ENCODE measurements at places on chromosomes 1 and 21.
A peak's percentile ranks its signal among the peaks of the same experiment; 100 is the strongest.

GRCh38 chr1:70993798-70994197 is 53.8 kb downstream of the PTGER3 start:
- no peak for DNase-seq

DNA sequence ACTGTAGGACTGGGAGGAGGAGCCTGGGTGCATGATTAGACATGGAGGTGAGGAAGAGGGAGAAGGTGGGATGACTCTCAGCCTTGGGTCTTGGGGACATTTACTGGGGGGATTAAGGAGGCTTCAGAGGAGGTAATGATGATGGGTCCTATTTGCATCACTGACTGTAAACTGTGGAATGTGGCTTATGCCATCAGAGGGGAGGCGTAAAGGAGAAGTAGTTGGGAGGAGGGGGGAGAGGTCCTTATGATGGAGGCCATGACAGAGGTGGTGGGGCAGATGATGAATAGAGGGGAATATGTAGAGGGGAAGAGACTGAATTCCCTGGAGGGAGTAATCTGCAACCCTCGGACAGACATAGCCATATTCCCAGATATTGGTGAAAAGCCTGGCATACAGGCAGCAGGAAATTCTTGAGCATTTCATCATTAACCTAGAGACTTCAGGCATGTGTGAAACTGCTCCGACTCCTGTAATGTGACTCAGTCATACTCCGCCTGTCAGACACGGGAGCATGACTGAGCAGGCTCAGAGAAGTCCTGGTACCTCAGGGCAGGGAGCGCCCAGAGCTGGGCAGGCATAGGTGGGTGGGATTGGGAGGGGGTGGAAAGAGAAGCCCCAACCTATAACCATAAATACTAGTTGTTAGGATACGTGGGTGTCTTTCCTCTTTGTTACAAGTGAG is 8.0 kb upstream of the LCE5A start:
- no peak for DNase-seq

DNA sequence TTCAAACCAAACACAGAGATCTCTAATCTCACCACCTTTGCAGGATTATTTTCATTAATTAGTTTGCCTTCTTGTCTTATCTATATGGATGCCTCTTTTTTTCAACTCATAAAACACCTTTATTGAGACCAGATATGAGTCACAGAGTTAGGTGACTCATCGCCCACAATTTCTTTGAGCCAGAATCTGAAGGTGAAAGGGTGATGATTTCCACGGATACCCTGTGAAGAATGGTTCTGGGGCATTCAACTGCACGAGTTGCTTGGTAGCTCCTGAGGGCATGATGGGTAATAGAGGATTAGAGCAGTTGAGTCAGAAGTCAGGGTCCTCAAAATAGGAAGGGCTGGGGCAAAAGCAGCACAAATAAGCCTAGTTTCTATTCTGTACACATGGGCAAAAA is 128.2 kb downstream of the TBX19 start:
- no peak for DNase-seq

DNA sequence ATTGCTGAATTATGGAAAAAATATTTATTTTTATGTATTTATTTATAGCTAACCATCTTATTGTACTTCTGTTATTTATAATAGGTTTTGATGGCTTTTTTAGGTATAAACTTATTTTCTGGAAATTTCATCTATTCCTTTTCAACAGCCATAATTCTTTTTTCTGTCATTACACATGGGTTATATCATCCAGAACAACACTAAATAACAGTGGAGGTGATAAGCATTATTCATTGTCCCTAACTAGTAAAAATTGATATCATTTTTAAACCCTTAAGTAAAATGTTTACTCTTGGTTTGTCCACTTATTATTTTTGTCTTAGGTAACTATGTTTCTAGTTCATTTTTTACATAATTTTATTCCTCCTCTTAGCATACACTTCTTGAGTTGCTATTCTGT is 309.1 kb downstream of the USH2A start:
- no peak for DNase-seq

DNA sequence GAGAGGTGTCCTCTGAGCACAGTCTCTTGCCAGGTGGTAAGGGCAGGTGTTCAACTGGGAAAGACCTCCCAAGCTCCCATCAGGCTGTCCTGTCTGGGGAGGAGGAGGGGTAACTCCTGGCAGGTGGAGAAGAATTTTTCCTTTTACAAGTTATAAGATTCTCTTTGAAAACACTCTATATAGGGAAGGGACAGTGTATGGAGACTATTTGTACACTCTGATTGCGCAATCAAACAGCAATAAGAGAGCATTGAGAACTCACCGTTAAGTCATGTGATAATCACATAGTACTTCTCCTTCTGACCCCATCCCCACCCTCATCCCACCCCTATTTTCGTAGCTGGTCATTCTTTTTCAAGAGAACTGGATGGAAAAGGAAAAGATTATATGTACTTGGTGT is 179.3 kb upstream of the ZNF644 start:
- no peak for DNase-seq

- DNase-seq = no peak
Observed at GRCh38 chr1:192762265-192762664, 46.6 kb upstream of the RGS2 start.

DNA sequence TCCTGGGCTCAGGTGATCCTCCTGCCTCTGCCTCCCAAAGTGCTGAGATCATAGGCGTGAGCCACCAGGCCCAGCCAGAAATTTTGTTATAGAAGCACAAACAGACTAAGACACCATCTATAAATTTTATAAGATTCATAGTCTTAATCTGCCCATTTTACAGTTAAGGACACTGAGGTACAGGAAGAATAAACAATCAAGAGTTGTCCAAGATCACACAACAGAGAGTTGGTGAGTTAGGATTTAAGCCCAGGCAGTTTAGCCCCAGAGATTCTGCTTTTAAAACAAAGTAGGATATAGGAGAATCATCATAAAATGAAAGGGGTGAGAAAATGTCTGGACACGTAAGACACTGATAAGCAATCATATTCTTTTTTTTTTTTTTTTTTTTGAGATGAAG is 6.8 kb downstream of the TEX46 start:
- DNase-seq = no peak

DNA sequence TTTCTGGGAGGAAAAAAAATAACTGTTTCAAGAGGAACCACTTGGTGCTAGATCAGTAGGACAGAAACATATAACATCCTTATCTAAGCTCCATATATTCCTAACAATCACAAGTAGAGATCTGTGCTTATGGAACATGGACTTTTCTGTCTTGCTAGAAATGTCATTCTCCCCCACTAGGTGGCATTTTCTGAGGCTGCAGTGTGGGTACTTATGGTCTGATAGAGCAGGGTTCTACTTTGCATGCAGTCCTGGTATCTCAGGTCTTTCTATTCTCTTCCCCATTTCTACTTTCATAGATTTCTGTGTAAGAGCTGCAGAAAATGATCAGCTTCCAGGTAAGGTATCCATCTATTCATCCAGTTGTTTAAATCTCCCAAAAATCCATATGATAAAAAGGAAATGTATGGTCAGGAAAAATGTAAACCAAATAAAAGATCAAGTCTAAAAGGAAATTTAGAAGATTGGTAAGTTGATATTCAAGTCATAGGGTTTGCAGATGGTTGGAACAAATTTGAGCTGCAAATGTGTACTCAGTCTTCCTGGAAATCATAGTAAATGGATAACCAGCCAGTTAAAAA is 1.5 kb downstream of the ZNF684 start:
- peak; percentile 26 for DNase-seq

- no peak for DNase-seq
Observed at GRCh38 chr1:116115476-116116439, 4.6 kb downstream of the MAB21L3 start.

GRCh38 chr21:20902511-20902910 is 95.7 kb upstream of the NCAM2 start:
- no peak for DNase-seq

GRCh38 chr1:194477908-194478307 is 1291.5 kb upstream of the B3GALT2 start:
- DNase-seq = no peak

DNA sequence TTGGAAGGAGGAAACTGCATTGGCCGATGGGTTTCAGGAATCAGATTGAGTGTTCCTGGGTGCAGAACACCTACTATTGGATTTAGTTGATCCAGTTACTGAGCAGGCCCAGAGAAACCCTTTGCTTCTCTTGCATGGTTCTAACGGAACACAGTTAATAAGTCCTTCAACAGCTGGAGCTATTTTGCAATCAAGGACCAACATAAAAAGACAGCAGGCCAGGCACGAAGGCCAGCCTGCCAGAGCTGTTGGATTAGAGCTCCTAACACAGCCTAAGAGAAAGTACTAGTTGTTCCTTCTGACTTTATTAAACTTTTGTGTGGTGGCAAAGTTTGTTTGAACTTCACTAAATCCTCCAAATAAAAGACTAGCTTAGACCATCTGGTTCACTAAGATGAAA is 148.0 kb upstream of the LMO4 start:
- DNase-seq = peak; percentile 19

- DNase-seq = no peak
Observed at GRCh38 chr1:228163007-228163753, 2.4 kb upstream of the IBA57 start.

DNA sequence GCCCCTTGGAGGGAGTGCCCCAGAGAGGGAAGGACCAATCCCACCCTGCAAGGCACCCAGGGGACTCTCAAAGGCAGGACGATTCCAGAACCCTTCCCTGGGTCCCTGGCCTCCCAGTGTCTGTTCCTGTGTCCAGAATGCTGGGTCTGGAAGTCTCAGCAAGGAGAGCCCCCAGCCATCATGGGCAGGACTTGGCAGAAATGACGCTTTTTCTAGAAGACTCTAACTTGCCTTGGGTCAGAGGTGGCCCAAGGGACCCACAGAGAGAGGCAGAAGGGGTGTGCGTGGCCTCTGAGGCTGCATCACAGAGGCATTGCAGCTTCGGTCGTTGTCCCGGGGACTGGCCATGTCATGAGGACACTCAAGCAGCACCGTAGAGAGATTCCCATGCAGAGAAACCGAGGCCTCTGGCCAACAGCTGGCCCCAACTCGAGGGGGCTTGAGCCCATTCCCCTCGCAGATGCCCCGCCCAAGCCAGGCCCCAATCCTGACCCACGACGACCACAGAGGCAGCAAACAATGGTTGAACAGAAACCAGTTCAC is 57.8 kb downstream of the WNT9A start:
- DNase-seq = peak; percentile 8

DNA sequence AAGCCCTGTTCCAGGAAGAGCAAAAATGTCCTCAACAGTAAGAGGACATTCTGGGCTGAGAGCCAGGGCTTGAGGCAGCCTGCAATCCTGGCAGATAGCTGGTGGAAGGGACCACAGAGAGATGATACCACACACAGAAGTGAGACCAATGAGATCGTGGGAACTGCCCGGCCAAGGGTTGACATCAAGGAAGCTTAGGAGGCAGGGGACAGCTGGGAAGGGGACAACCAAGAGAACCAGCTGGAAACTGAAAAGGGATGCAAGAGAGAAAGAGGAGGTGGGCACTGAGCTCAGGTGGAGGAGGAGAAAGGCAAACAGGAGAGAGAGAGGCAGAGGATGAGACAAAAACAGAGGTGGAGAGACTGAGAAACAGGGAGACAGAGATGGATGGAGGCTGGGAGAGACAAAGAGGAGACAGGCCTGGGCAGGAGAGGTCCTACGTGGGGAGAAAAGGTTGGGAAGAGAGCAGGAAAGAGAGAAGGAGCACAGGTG is 9.2 kb downstream of the PDZK1IP1 start:
- no peak for DNase-seq

DNA sequence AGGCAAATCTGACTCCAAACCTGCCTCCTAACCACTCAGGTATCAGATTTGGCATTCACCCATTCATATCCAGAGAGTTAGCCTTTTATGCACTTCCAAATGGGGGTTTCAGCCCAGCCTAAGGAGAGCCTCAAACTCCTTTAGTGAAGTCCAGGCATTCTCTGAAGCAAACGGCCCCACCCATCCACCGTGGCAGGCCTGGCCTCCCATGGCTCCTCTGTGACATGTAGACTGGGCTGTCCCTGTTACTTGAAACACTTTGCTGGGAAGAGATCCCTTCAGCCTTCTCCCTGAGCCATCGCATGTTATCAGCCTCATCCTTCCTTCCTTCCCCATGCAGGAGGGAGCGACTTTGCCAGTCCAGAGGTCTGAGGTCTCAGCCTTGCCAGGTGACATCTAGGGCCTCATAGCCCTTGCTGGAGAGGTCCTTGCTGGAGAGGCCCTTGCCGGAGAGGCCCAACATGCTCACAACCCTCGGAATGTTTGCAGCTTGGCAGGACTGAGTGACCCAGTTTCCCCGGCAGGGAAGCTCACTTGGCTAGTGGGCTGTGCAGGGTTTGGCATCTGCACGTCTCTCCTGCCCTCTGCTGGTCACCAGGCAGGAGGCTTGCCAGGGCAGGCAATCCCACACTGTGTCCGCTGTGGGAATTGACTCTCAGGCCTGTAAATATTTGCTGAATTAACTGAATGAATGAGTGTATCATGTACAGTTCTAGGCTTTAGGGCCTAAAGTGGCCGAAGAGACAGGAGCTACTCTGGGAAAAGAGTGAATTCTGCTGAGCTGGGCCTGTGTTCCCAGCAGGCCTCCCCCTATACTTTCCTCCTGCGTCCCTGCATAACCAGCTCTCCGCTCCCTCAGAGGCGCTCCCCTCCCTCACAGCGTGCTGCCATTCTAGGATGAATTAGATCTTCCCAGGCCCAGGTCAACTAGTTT is 26.7 kb upstream of the RBM15 start:
- DNase-seq = peak; percentile 86

All from testis (tissue), 5 donors.